ENCODE measurements at places on chromosomes 7 and 10. TPM values are rescaled to one million over a fixed set of nuclear protein-coding genes. Genes with fewer than 3 reads are reported as not detected.

Gene SAMD9
- total RNA-seq: 35.1 TPM

Gene UCN3
- total RNA-seq: not detected

Gene CTAGE8
- total RNA-seq: under 0.01 TPM

Gene ABCB4
- not detected for total RNA-seq

Gene PDE1C
- total RNA-seq: 0.22 TPM

Gene NPTX2
- 4.3 TPM for total RNA-seq

Gene C7orf57
- under 0.01 TPM for total RNA-seq

Gene STOX1
- 0.43 TPM for total RNA-seq

Gene LIPN
- not detected for total RNA-seq

Gene ELFN1
- total RNA-seq: under 0.01 TPM

Gene SNCG
- 3.9 TPM for total RNA-seq

Gene ZSCAN25
- total RNA-seq: 15.9 TPM

Gene AZGP1
- total RNA-seq: not detected

Gene EBLN1
- not detected for total RNA-seq

Gene HTRA1
- 14.0 TPM for total RNA-seq

Gene MLXIPL
- total RNA-seq: not detected

Data from placental pericyte (primary cell).